HT1080 (cell line): ENCODE measurements at places on chromosomes 5 and 9. TPM values are rescaled to one million over a fixed set of nuclear protein-coding genes. Genes with fewer than 3 reads are reported as not detected.

The NTNG2 gene
- 1.1 and 2.6 TPM in 2 replicates for total RNA-seq

The SSBP2 gene
- 8.6 and 11.2 TPM in 2 replicates for total RNA-seq

The CRB2 gene
- not detected in 2 replicates for total RNA-seq

The SLC6A7 gene
- 0.03 TPM in 1 of 2 replicates, not detected in the other for total RNA-seq

The PAEP gene
- 15.7 and 17.5 TPM in 2 replicates for total RNA-seq

The OR1Q1 gene
- total RNA-seq: not detected in 2 replicates

The GKAP1 gene
- total RNA-seq: 1.9 and 2.0 TPM in 2 replicates

The ACOT12 gene
- 0.03 TPM in 1 of 2 replicates, not detected in the other for total RNA-seq

The RLN1 gene
- total RNA-seq: not detected in 2 replicates

The PCSK1 gene
- total RNA-seq: 0.07 and 0.43 TPM in 2 replicates

The SURF2 gene
- total RNA-seq: 92.7 and 110 TPM in 2 replicates

The NR5A1 gene
- total RNA-seq: not detected in 2 replicates

The FOCAD gene
- 39.6 and 40.8 TPM in 2 replicates for total RNA-seq

The C9orf78 gene
- 86.5 and 101 TPM in 2 replicates for total RNA-seq

The FCN2 gene
- total RNA-seq: not detected in 2 replicates

The CARTPT gene
- not detected in 2 replicates for total RNA-seq

The SPINK1 gene
- not detected in 2 replicates for total RNA-seq

The DND1 gene
- total RNA-seq: 1.8 and 2.8 TPM in 2 replicates

The DNAJA1 gene
- total RNA-seq: 185 and 211 TPM in 2 replicates

The CFAP90 gene
- total RNA-seq: not detected in 2 replicates

The DCAF12 gene
- 25.1 and 29.2 TPM in 2 replicates for total RNA-seq

The PCDHA3 gene
- 0.06 TPM in 1 of 2 replicates, not detected in the other for total RNA-seq

The COL15A1 gene
- 0.13 and 0.14 TPM in 2 replicates for total RNA-seq

The GALNT12 gene
- 0.10 and 0.30 TPM in 2 replicates for total RNA-seq

The FREM1 gene
- 0.05 and 0.10 TPM in 2 replicates for total RNA-seq

The AK8 gene
- total RNA-seq: not detected in 2 replicates

The PLEKHG4B gene
- 0.27 and 0.61 TPM in 2 replicates for total RNA-seq

The LCP2 gene
- total RNA-seq: 0.50 TPM in 1 of 2 replicates, not detected in the other

The FSTL4 gene
- total RNA-seq: 0.30 and 0.47 TPM in 2 replicates

The MOB3B gene
- total RNA-seq: 2.1 and 3.0 TPM in 2 replicates
